ENCODE measurements at places on chromosomes 4 and X.

GRCh38 chr4:114998316-114998715 is 115.1 kb downstream of the NDST4 start:
- DNase-seq: no peak

DNA sequence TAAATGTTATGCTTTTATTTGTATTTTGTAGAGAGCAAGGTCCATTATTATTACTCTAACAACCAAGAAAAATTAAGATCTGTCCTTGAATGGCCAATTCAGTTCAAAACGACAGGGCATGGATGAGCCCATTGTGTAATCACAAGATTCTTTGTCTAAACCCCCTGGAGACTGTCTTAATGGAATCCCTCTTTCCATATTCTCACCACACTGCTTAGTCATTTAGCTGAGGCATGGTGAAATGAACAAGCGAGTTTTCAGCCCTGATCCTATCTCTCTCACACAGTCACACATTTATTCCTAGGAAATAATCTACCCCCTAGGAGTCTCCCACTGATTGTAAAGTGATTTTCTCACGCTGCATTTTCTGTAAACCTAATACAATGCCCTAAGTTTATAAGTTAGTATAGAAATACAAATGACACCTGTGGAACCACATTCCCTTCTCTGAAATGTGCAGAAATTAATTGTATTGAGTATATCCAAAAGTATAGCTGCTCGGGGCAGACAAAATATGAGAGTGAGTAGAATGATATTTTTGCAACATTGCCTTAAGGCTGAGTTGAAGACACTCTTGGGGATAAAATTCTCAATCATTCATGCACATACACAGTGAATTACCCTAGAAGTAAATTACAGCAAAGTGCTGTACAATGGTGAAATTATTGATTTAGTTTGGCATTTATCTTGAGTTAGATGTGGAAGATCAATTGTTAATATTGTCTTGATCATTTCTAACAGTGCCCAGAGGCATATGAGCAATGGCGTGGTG is 119.7 kb upstream of the PCDH7 start:
- no peak for DNase-seq

DNA sequence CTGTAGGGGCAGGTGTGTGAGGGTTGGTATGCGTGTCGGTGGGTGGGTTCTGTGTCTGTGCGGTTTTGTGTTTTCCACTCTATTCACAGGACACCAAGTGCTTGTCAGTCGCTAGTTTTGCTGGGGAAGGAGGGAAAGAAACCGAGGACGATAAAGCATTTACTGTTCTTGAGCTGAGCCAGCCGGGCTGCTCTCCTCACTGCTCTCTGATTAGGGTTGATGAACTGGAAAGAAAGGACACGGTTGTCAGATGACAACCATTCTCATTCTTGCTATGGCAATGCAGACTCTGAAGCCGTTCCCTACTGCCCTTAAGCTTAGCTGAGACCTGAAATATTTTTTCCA is 832 bp downstream of the EGFL6 start:
- no peak for DNase-seq

DNA sequence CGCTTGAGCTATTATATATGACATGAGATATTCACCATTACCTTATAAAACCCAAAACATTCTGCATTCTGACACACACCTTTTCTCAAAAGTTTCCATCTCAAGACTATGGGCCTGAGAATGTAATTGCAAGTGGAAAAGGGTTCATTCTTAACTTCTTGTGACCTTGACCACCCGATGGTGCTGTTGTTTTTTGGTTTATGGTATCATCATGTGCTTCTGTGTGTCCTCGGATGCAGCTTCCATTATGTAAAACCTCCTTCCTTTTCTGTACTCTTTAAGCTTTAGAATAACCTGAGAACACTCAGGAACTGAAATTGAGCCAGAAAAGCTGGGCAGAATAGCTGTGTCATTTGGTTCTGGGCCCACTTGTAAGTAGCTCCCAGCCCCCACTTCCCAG is 16.2 kb upstream of the PUDP start:
- DNase-seq: no peak

DNA sequence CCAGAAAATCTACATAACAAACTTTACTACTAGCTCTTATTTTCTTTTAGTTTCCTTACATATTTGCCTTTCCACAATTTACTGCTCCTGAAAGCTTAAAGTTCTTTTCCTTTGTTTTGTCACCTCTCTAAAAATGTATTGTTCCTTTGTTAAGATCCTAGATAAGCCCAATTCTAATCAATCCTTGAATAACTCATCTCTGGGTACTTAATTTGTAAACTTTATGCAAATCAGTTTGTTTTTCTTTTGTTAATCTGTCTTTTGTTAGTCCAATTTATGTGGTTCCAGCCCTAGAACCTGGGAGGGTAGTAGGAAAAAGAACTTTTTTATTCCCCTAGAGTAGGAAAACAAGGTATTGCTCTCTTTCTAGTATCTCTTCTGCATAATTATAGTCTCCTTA is 444.7 kb downstream of the PCDH10 start:
- no peak for DNase-seq

GRCh38 chrX:72269671-72270251 is 7.3 kb downstream of the RPS4X start:
- DNase-seq: no peak

DNA sequence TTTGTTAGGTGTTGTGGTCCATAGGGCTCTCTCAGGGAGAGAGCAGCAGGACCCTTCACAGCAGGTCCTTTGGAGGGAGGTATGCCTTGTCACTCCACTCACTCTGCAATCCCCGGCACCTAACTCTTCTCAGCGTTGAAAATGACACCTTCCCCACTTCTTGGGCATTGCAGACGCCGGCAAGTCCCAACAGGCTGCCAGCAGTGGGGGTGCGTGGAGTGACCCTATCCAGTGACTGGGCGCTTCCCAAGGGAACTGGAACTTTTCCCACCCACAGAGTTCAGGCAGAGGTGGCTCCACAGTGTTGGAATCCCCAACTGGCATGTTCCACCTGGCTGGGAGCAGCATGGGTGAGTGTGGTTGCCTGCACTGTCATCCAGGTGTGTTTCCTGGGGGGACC is 705.1 kb upstream of the FRG1 start:
- DNase-seq: no peak

DNA sequence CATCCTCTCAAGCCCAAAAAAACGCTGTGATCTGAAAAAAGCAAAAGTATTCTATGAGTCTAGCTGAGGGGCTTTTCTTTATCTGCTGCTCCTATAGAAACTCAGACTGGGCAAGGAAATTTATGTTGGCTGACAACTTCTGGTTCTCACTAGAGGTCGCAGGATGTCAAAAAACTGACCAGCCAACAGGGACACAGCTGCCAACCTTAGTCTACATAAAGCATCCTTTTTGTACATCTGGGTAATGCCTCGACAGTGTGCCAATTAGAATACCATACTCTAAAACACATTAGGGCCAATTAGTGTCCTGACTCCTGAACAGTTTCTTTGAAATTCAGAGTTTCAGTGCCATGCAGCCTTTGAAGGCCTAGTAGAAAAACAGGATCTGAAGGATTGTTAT is 8.8 kb upstream of the TLL1 start:
- DNase-seq: no peak

DNA sequence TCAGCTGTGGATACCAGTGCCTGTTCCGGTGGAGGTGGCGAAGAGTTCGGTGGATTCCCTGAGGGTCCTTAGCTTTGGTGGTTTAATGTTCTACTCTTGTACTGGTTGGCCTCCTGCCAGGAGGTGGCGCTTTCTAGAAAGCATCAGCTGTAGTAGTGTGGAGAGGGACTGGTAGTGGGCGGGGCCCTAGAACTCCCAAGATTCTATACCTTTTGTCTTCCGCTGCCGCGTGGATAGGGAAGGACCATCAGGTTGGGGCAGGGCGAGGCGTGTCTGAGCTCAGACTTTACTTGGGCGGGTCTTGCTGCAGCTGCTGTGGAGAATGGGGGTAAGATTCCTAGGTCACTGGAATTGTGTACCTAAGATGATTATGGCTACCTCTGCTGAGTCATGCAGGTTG is 390.3 kb downstream of the FAM47A start:
- no peak for DNase-seq

- DNase-seq: no peak
Measured at GRCh38 chr4:122552898-122553297, 68.0 kb downstream of the IL21 start.

- no peak for DNase-seq
Measured at GRCh38 chrX:16606142-16606720, 43.7 kb upstream of the S100G start.

- DNase-seq: no peak
Measured at GRCh38 chrX:109770780-109771179, 37.7 kb upstream of the ACSL4 start.

DNA sequence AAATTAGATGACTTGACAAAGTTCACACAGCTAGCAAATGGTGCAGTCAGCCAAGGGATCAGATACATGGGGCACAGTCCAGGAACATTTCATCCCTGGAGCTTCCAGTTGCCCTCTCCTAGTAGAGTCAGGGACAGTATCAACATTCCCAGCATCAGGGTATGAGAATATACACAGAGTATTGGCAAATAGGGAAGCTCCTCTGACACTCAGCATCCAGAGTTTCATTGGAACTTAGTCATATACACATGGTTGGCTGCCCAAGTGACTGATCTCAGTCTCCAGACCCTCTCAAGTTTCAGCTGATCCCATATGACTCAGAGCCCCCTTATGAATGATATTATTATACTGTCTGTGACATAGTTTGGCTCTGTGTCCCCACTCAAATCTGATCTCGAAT is 13.7 kb upstream of the KCTD8 start:
- no peak for DNase-seq

- no peak for DNase-seq
Measured at GRCh38 chrX:32673193-32673592, 538.2 kb downstream of the DMD start.

- DNase-seq: peak; percentile 60
Measured at GRCh38 chr4:2067446-2068197, 8.5 kb downstream of the NAT8L start.

DNA sequence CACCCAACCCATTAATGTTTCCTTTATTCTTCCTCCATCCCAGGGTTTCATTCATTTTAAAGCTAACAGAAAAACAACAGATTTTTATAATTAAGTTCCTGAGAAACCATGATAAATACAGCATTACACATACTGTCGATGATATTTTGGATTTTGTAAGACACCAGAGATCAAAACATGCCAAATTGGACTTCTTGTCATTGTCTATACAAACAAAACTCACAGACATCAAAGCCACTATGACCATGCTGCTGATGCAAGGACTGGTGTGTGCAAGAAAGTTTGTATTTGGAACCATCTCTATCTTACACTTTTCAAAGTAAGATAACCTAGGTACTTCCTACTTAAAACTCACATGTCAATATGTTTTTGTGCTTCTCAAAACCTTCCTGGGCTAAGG is 294.0 kb upstream of the UGT8 start:
- no peak for DNase-seq

GRCh38 chr4:8114456-8115202 is 44.0 kb downstream of the ABLIM2 start:
- DNase-seq: no peak

- no peak for DNase-seq
Measured at GRCh38 chrX:99001286-99001685, 1408.8 kb downstream of the PCDH19 start.

DNA sequence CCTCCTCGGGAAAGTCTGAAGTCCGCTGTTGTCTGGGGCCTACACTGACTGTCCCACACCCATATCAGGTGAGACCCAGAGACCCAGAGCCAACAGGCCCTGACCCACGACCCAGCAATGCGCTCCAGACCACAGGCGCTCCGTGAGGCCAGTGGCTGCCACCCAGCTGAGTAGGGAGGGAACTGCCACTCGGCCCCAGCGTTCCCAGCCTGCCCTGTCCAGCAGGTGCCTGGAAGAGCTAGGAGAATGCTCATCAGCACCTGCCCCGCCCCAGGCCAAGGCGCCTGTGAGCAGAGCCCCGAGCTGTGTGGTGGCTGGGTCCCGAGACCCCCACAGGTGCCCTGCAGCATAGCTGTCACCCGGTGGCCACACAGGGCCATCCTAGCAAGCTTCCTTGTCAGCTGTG is 2.7 kb downstream of the SPON2 start:
- DNase-seq: no peak

GRCh38 chr4:92064574-92064973 is 239.2 kb upstream of the GRID2 start:
- no peak for DNase-seq

- DNase-seq: no peak
Measured at GRCh38 chr4:3364199-3364598, 71.4 kb downstream of the RGS12 start.

DNA sequence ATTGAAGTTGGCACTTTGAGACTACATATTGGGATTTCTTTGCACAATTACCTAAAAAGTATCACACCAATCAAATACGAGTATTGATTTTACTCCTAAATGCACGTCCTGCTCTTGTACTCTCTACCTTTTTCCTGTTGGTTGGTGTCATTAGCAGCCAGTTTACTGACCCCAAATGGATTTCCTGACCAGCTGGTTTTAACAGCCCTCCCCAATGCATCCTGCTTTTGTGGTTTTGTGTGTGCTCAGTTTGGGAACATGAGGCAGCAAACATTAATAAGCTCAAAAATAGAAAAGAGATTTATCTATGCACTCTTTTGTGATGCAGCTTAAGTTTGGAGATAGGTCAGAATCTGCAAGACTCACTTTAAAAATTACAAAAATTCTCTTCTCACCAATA is 230.3 kb downstream of the MAPK10 start:
- DNase-seq: no peak

- DNase-seq: no peak
Measured at GRCh38 chrX:23919706-23920320, 12.0 kb downstream of the CXorf58 start.

DNA sequence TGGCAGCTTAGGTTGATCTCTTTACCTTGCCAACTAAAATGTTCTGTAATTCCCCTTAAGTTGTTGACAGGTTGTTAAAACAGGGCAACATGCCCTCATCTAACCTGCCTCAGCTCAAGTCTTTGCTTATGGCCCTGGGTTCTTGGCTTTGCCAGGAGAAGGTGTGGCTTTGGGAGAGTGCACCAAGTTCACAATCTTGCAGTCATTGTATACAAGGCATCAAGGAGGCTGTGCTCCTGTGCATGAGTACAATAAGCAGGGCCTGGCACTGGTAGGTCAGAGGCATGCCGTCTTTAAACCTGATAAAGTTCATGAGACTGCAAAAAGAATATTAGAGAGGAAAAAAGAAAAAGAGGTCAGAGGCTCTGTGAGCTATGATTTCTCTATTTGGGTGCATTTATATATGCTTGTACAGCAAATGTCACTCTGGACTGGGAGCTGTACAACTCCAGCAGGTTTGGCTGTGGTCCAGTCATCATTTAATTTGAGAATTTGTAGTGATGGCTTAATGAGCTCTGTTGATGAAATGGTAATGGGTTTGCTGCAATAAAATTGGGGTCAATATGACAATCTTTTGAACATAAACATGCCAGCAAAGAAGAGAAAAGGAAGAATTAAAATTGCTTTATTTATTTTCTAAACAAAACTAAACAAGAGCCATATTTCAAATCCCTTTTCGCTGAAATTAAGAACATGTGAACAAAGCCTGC is 30.3 kb downstream of the AREG start:
- no peak for DNase-seq

DNA sequence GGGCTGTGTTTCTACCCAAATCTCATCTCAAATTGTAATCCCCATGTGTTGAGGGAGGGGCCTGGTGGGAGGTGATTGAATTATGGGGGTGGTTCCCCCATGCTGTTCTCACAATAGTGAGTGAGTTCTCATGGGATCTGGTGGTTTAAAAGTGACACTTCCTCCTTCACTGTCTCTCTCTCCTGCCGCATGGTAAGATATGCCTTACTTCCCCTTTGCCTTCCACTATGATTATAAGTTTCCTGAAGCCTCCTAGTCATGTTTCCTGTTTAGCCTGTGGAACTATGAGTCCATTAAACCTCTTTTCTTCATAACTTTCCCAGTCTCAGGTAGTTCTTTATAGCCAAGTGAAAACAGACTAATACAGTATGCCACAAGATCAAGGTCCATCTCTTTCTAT is 70.0 kb upstream of the MSX1 start:
- no peak for DNase-seq
